ENCODE measurements at places on chromosomes 5 and 9. TPM values are rescaled to one million over a fixed set of nuclear protein-coding genes. Genes with fewer than 3 reads are reported as not detected.

ARHGEF39 gene
- 2.5 TPM for total RNA-seq

IL9 gene
- total RNA-seq: not detected

EQTN gene
- total RNA-seq: not detected

BTNL9 gene
- total RNA-seq: not detected

SPINK4 gene
- total RNA-seq: not detected

RNF130 gene
- 12.5 TPM for total RNA-seq

CDKN2B gene
- 5.6 TPM for total RNA-seq

MYORG gene
- total RNA-seq: 0.56 TPM

SLC34A3 gene
- total RNA-seq: not detected

DCTN3 gene
- 122 TPM for total RNA-seq

UGT3A2 gene
- not detected for total RNA-seq

IL33 gene
- total RNA-seq: not detected

SPACA9 gene
- total RNA-seq: 1.1 TPM

ADGRD2 gene
- total RNA-seq: not detected

GBGT1 gene
- total RNA-seq: 1.8 TPM

S100Z gene
- total RNA-seq: not detected

CCNI2 gene
- not detected for total RNA-seq

ANGPTL2 gene
- 14.7 TPM for total RNA-seq

MORN5 gene
- not detected for total RNA-seq

SPATA31D4 gene
- total RNA-seq: not detected

OR1Q1 gene
- not detected for total RNA-seq

POLK gene
- 24.4 TPM for total RNA-seq

SPATA31C1 gene
- not detected for total RNA-seq

SMC2 gene
- total RNA-seq: 12.4 TPM

PCDHA1 gene
- not detected for total RNA-seq

OR1J2 gene
- not detected for total RNA-seq

Measured in IMR-90 (cell line).